Inflammatory macrophage (primary cell): ENCODE measurements at places on chromosomes 1 and 21.

GRCh38 chr1:204940591-204940990 is 69.9 kb downstream of the NFASC start:
- no peak for DNase-seq

DNA sequence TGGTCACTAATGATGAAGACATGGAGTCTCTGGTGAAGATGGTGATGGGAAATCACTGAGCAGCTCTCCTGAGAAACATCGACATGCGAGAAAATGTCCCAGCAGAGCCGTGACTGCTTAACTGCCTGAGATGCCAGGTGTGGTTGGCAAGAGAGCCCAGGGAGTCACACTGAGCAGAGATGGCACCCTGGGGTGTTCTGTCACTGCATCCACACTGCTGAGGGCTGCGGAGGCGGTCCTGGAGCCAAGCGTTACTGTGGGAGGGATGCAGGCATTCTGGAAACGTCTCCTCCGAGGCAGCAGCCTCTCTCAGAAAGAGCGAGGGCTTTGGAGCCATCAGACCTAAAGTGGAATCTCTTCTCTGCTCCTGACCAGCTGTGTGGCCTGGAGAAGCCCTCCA is 57.2 kb downstream of the EPHB2 start:
- DNase-seq: no peak

DNA sequence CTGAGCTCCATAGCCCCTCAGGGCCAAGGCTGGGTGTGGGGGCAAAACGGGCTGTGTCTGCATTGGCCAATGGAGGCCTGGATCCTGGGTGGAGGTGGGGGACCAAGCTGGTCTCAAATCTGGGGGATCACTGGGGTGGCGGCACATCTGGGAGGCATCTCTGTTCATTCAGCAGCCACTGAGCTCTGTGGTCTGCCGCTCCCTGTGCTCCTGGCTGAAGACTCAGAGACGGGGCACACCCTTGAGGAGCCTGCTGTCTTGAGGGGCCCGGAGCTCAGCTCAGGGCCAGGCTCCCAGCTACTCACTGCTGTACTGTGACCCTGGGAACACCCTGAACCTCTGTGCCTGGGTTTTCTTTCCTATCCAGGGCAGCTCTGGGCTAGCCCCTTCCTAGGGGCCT is 90.3 kb upstream of the WNT4 start:
- DNase-seq: no peak

GRCh38 chr1:76824106-76824505 is 43.2 kb upstream of the ST6GALNAC5 start:
- DNase-seq: no peak
